T-helper 17 cell (primary cell): ENCODE measurements at places on chromosomes 1 and 21. TPM values are rescaled to one million over a fixed set of nuclear protein-coding genes. Genes with fewer than 3 reads are reported as not detected.

The UBE2U gene
- total RNA-seq: not detected

The ADORA1 gene
- 0.15 TPM for total RNA-seq

The KCNA3 gene
- 114 TPM for total RNA-seq

DNA sequence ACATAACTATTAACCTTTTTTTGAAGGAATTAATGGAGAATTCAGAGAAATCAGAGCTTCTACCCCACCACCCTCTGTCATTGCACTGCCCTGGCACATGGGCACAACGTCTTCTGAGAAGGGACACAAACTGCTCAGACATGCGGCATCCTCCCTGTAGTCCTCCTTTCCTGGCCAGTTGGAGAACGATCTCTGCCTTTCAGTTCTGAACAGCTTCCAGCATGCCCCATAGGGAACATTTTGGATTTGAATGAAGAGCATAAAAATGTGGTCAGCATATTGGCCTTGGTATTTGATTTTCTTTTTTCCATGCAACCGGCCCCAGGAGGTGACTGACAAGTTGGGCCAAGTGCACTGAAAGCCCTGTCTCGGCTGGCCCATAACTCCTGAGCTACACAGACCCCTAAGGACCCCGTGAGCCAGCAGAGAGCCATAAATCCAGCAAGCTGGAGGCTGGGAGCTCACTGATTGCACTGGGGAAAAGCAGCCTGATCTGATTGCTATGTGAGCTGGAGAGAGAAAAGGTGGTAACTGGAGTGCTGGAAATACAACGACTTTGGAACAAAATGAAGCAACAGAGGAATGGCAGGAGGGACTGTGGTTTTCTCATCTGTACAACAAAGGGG, 10.9 kb upstream of the BLACAT1 start:
- peaks cover 3% of the 10 kb centered on the region for H3K4me1 ChIP-seq
- H3K4me3 ChIP-seq: no peak overlapping the region
- H3K36me3 ChIP-seq: no peaks in the 10 kb centered on the region
- H3K27ac ChIP-seq: no peak overlapping the region

- no peaks in the 10 kb centered on the region for H3K4me1 ChIP-seq
- H3K27ac ChIP-seq: no peak overlapping the region
- peaks cover 10% of the 10 kb centered on the region for H3K27me3 ChIP-seq
- H3K36me3 ChIP-seq: no peaks in the 10 kb centered on the region
Measured at GRCh38 chr1:233463333-233463732, 135.8 kb downstream of the MAP3K21 start.

The CAPN9 gene
- total RNA-seq: not detected

The POTED gene
- total RNA-seq: not detected

- H3K27ac ChIP-seq: no peak overlapping the region
- no peak for DNase-seq
- H3K4me1 ChIP-seq: peaks cover 4% of the 10 kb centered on the region
- peaks cover 4% of the 10 kb centered on the region for H3K36me3 ChIP-seq
- H3K4me3 ChIP-seq: no peak overlapping the region
- H3K27me3 ChIP-seq: no peaks in the 10 kb centered on the region
Measured at GRCh38 chr21:31248598-31248997, 95.5 kb downstream of the TIAM1 start.

The MAP10 gene
- 1.3 TPM for total RNA-seq
